ENCODE measurements at places on chromosomes 12 and 14.
A peak's percentile ranks its signal among the peaks of the same experiment; 100 is the strongest.

DNA sequence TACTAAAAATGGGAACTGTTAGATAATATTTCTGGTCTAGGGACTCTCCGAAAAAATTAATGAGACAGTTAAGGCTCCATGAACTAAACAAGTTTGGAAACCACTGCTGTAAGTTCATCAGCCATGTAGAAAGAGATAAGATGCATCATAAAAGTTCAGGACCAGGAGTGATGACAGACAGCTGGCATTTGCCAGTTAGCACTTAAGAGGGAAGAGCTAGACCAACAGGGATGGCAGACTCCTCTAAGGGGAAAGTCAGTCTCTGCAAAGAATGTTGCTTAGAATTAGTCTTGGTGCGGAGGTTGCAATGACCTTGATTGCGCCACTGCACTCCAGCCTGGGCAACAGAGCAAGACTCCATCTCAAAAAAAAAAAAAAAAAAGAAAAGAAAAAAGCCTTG is 129.4 kb downstream of the SYNE2 start:
- no peak for DNase-seq

GRCh38 chr14:55071870-55072640 is 20.6 kb downstream of the MAPK1IP1L start:
- no peak for DNase-seq

DNA sequence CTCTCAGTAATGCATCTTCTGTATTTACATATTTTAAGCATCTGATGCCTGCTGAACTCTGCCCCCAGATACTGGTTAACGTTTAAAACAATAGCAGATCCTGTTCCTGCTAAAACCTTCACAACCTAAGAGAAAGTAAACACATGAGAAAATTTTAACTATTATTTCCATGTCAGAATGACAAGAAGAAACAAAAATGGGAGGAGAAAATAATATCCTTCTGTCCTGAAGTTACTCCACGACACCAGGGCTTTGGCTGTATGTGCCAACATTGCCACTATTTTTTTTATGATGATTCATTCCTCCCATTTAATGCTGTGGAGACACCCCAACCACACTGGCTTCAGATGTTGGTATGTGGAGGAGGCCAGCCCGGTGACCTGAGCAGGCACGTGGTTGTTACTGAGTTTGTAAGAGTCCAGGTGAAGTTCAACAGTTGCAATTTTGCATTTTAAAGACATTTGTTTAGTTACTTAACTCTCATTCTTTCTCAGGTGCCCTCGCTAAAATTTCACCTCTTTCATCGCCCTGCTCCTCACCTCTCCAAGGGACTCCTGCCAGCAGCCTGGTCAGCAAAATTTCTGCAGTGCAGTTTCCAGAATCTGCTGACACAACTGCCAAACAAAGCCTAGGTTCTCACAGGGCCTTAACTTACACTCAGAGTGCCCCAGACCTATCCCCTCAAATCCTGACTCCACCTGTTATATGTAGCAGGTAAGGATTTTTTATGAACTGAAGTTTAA is 65.5 kb upstream of the SLCO1C1 start:
- DNase-seq, result no peak

GRCh38 chr12:68451261-68452077 is 119.3 kb upstream of the MDM1 start:
- no peak for DNase-seq

DNA sequence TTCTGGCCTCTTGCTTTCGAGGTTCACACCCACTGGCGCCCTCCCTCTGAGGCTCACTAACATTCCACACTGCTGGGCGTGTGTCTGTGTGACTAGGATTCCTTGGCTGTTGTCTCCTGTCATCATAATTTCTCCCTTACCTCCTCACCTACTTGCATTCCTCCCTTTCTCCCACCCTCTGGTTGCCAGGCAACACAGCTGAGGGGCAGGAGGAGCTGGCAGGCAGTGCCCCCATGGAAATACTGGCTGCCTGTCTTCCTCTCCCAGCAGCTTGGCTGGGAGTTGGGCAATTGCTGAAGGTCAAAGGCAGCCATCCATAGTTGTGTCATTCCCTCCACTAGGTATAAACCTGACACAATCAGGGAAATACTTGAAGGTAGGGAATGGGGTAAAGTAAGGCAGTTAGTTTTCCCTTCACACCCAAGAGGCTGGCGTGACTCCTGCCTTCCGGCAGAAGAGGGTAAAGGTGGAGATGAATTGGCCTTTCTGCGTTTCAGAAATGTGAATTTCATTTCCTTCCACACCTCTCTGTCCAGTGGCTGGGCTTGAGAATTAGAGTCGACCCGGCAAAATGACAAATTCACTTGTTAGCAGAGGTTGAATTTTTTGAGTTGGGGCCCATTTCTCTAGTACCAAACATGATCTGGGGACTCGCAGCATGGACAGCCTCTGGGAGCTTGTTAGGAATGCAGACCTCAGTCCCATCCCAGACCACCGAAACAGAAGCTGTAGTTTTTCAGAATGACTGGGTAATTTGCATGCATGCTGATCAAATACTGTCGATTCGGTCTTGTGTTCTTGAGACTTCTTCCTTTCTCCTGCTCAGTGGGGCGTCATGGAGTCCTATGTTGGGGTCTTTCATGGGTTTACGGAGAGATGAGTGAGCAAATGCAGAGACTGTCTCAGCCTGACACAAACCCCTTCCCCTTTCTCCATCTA is 24.3 kb upstream of the EMP1 start:
- DNase-seq, result no peak

GRCh38 chr14:85583380-85583779 is 53.4 kb downstream of the FLRT2 start:
- DNase-seq, result peak; percentile 75

DNA sequence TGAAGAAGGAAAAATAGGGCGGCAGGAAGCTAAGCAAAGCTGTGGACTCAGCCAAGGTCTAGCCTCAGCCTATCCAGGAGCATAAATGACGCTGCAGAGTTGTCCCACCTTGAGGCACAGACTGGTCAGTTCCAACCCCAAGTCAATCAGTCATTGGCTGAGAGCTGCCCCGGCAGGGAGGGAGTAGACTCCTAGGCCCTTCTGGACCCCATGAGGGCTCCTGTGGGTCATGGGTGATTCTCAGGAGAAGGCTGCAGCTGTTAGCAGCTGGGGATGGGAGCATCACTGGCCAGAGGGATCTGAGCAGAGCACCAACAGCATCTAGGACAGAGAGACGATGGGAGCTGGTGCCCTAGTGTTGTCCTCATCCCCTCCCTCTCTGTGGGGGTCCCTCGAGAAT is 51.8 kb upstream of the ESRRB start:
- no peak for DNase-seq

GRCh38 chr12:98471085-98471484 is 44.3 kb upstream of the TMPO start:
- DNase-seq, result no peak

DNA sequence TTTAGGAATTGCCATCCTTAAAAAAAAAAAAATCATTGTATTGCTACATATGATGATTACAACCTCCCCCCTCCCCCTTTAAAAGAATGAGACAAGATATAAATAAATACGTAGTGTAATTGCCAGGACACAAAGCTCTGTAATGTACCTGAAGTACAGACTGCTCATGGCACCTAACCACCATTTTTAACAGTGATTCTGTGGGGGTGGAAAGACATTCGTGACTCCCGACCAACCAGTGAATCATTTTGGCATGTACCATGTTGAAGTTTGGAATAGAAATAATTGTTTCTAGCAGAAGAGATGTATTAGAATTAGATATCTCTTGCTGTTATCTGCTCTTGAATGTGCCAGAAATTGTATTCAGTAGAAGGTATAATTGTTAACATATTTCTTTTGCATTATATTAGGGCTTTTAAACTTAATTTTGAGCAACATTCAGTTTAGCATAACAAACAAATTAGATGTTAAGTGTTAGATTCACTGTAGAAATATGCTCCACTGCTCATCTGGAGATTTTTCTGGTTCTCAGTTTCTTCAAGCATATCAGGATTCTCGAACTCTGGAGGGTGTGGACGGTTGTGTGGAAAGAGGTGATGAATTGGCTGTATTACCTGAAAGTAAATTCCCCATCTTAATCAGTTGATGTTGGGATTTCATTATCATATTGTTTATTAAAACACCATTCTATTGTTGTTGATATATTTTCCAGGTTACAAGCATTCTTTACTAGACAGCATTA is 31.1 kb downstream of the FRS2 start:
- no peak for DNase-seq

GRCh38 chr14:100121643-100122480 is 37.6 kb downstream of the DEGS2 start:
- DNase-seq, result no peak
